H1 (cell line): ENCODE measurements at places on chromosomes 3 and 15.

DNA sequence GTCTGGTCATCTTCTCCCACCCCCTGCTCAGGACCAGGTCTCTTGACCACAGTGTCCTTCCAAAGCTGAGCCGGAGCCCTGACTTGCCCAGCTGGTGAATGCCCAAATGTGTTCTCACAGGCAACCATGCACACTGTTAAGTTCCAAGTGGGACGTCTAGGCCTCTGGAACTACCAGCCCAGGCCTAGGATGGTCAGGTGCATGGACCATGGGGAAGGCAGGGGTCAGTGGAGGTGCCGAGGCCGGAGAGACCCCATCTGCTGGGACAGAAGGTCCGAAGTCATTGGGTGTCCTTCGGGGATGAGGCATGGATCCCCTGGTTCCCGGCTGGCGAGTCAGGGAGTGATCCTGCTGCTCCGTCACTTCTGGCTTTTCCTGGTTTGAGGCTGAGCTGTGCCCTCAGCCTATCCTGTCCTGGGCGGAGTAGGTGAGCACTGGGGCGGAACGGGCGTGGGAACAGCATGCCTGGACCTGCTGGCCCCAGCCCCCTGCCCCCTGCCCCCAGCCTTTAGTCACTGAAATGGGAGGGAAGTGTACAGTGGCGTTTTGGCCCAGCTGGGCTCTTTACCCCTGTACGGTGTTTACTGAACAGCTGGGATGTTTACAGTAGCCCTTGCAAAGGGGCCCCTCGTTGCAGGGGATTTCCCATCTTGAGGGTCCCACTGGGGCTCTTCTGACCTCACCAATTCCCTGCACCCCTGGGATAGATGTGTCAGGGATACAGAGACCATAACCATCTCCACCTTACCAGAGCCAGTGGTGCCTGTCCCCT is 12.1 kb downstream of the SEMA3F start:
- no peak for DNase-seq

GRCh38 chr3:8658306-8659212 is 14.0 kb upstream of the SSUH2 start:
- DNase-seq = no peak

GRCh38 chr15:55555089-55555488 is 33.1 kb downstream of the PYGO1 start:
- no peak for DNase-seq

DNA sequence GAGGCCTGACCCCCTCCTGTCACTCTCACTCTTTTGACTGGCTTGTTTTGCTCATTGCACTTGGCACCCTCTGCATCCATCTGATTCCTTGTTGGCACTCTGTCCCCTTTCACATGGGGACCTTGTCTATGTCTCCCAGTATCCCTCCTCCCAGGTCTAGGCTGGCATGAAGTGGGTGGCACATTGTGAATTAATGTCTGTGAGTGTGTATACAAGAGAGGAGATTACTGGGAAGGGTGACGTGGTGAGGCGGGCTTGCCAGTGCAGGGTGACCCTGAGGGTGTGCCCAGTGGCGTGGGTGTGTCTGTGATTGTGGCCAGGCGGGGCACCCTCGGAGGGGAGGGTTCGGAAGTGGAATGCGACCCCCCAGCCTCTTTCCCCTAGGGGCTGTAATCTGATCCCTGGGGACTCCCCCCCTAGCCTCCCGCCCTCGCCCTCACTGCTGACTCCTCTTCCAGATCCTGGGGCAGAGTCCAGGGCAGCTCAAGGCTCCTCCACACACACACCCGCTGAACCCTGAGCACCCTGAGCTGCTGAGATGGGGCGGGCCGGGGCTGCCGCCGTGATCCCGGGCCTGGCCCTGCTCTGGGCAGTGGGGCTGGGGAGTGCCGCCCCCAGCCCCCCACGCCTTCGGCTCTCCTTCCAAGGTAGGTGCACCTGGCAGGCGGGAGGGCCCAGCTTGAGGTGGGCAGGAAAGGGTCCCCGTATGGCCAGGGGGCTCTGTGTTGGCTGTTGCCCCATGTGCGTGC is at the start of gene SEMA3B:
Gene SEMA3B (plus strand): TSS at position 445 of the 749 bp plus-strand sequence. CDS start 94 bp downstream, at position 539.
- no peak for DNase-seq

DNA sequence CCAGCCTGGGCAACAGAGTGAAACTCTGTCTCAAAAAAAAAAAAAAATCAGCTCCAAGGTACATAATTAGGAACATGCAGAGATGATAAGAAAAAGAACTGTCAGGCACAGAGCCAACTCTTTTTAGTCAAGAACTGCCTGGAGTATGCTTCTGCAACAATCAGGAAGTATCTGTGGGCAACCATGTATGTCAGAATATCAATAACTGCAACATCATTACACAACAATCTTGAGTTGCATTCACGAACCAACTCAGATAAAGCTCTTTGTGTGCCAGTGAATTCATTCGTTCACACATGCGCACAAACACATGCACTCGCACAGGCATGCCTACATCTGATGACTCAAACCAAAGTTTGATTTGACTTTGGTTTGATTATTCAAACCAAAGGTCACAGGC is 32.1 kb downstream of the EFHB start:
- DNase-seq = no peak

GRCh38 chr3:178480795-178481194 is 55.4 kb upstream of the KCNMB2 start:
- no peak for DNase-seq

- DNase-seq = no peak
Observed at GRCh38 chr15:39869254-39869653, 50.8 kb downstream of the GPR176 start.
